ENCODE measurements at places on chromosomes 6 and 20. TPM values are rescaled to one million over a fixed set of nuclear protein-coding genes. Genes with fewer than 3 reads are reported as not detected.

TBXT gene
- not detected for total RNA-seq

MEP1A gene
- not detected for total RNA-seq

HAO1 gene
- total RNA-seq, result not detected

NDRG3 gene
- total RNA-seq, result 55.6 TPM

VNN1 gene
- total RNA-seq, result 0.65 TPM

TGM2 gene
- 333 TPM for total RNA-seq

PSORS1C2 gene
- not detected for total RNA-seq

- peak; percentile 71 for DNase-seq
These were observed 123.7 kb upstream of the NHSL1 start for GRCh38 chr6:138622967-138623366.

DNA sequence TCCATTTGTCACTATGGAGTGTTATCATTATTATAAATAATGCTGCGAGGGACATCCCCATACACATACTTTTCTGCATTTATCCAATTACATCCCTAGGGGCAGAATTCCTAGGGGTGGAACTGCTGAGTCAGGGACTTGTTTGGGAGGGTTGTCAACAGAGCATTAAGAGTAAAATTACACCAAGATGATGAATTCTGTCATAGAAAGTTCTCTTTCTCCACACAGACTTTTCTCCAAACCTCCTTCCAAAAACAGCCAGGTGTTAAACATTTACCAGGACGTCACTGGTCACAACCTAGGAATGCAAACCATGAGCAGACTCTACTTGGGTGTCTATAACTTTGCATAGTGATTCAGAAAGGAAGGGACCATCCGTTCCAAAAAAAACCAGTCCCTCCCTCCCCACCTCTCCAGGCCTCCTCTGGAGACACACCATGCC, 95.5 kb downstream of the PRND start:
- DNase-seq, result no peak

DNA sequence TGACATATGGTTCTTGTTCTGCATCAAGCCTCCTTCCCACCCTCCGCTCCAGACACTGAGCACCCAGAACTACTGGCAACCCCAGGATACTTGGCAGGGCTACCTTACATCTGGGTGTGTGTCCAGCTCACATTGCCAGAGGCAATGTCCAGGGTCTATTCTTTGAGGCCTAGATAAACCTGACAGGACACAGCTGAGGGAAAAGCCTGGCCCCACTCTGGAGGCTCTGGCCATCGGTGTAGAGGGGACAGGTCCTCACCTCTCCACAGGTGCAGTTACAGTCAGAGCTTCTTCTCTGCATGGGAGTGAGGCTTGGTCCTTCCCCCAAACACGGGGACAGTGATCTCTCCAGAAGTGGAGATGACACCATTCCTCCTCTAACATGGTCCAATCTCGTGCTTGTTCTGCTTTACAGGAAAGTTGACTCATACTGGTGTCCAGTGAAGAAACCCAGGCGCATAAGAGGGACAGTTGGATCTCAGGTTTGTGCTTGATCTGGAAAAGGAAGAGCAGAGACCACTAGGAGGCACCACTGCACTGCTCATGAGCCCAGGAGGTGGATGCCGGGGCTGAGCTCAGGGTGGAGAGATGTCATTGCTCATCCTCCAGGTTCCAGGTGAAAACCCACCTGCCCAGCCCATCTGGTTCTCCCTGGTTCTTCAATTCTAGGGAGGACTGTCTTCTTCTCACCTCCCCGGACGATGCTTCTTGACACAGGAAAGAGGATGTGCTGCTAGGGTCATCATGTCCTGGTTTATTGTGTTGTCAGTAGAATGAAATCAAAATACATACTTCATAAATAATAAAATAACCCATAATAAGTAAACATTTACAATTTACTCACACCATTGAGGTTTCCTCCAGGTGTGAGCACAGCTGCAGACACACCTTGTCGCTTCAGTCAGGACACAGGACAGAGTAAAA, 14.7 kb downstream of the HLA-F start:
- peak; percentile 61 for DNase-seq

DNA sequence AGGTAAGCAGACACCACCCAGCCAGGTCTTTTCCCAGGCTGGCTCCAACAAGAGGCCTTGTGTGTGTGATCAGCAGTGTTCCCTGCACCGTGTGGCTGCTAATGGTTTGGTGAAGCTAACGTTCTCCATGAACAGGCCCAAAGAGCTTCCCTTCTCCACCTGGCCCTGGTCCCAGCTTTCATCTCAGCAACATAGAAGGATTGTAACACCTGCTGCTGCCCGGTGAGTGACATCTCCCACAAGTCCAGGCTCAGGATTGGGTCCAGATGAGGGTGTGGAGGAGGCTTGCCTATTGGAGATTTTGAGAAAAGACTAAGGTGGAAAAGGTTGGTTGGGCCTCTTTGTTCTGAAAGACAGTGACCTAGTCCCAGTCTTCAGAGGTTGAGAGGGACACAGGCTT, 89.6 kb downstream of the TMEM242 start:
- no peak for DNase-seq

GRCh38 chr6:21478411-21478810, 115.1 kb upstream of the SOX4 start:
- DNase-seq, result no peak

DNA sequence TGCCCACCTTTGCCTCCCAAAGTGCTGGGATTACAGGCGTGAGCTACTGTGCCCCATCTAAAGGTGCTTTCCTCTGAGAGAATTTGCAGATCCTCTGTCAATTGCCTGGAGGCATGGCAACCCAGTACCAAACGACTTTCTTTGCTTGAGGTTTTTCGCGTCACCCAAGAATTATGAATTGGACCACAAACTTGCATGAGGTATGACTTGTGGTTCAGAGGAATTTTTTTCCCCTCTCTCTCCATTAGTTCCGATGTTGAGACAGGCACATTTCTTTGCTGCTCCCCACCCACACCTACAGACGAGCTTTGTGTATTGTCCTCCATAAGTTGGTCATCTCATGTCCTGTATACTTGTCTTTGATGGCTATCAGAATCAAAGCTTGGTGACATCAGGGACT, 11.8 kb upstream of the SCAF8 start:
- peak; percentile 75 for DNase-seq

DNA sequence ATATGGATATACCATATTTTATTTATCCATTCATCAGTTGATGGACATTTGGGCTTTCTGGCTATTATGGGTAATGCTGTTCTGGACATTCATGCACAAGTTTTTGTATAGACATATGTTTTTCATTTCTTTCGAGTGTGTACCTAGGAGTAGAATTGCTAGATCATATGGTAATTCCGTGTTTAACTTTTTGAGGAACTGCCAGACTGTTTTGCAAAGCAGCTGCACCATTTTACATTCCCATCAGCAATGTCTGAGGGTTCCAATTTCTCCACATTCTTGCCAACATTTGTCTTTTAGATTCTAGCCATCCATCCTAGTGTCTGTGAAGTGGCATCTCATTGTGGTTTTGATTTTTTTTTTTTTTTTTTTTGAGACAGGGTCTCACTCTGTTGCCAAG, 20.8 kb downstream of the SRC start:
- DNase-seq, result no peak

- DNase-seq, result no peak
These were observed 39.6 kb downstream of the SLX4IP start for GRCh38 chr20:10474606-10475184.

DNA sequence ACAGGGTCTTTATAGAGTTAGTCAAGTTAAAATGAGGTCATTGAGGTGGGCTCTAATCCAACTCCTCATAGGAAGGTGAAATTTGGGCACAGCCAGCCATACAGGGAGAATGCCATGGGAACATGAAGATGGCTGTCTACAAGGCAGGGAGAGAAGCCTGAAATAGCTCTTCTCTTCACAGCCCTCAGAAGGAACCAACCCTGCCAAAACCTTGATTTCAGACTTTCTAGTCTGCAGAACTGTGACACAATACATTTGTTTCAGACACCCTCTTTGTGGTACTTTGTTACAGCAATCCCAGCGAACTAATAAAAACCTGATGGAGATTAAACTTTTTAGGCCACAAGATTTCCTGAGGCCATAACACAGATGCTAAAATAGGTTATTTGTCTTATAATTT, 43.1 kb upstream of the HECA start:
- DNase-seq, result no peak

DNA sequence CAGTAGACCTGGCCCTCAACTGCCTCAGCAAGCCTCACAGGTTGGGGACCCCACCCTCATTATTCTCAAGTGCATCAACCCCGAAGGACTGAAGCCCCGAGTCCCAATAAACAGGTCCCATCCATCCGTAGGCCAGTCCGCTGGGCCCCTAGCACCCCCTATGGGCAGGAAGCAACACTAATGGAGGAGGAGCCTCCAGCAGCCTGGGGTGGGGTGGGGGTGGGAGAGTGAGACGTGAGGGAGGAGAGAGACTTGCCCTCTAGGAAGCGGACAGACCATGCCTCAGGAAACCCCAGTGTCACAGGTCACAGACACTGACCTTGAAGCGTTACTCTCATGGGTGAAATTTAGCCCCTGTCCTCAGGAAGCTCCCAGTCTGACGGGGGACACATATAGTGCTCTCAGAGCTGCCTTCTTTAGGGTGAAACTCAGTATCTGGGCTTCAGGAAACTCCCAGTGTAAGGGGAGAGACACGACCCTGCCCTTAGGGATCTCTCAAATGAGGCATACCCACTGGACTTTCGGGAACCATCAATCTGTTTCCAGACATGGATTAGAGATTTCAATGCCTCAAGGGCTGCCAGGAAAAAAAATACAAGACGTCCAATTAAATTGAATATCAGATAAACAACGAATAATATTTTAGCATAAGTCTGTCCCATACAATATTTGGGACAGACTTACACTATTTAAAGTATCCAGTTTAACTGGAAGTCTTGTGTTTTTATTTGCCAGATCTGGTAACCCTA, 125.8 kb downstream of the MRPL14 start:
- DNase-seq, result no peak

DNA sequence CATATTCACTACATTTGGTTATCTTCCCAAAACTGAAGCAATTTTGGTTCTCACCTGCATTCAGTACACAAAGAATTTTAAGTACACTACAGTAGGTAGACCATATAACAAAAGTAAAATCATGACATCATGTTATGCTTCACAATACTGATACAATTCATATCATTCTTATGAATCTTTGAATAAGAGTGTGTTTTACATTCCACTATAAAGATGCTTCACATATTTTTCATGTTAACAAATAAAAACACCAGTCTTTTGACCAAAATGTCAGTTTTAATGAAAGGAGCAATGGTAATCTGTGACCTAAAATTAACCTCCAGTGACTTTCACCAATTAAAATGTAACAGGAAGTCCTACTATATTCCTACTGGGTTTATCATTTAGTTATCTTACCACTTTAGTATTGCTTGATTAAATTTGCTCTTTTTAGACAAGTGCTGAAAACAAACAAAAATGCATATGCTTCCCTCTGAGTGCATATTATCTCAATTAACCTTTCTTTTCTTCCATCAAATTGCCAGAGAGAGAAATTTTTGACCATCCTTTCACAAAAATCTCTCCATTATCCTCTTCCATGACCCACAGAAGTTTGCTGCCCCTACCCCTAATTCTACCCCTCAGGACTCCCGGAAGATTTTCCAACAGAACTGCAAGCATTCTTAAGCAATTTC, 49.3 kb downstream of the PHIP start:
- no peak for DNase-seq

- DNase-seq, result no peak
These were observed 21.6 kb upstream of the KIF6 start for GRCh38 chr6:39746795-39747194.

- DNase-seq, result no peak
These were observed 12.3 kb downstream of the MAP3K7 start for GRCh38 chr6:90574610-90575009.

DNA sequence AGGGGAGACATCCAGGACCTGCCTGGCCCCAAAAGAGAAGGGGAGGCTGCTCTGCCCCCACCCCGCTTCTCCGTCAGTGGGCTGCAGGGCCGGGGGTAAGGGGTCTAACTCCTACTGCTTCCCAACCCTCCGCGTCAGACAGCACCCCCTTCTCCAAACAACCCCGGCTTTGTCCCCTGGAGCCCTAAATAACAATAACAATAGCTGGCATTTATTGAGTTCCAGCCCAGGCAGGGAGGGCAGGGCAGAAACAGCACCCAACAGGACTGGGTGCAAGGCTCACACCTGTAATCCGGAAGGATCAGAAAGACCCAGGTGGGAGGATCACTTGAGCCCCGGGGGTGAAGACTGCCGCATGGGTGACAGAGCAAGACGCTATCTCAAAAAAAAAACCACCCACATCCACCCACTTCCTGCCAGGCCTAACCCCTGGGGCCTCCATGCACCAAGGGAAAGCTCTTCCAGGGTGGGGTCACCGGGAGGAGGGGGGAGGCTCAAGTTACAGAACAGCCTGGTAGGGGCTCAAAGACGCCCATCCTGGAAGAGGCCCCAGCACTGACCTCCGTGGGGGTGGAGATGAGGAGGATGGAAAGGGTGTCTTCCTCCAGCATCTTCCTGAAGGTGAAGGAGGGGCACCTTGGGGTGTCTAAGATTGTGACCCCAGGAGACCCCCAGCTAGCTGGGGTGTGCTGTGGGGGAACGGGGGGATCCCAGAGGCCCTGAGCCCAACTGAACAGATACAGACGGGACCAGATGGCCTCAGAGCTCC, 1.3 kb upstream of the FNDC11 start:
- DNase-seq, result peak; percentile 86

- no peak for DNase-seq
These were observed 54.7 kb downstream of the TRAF3IP2 start for GRCh38 chr6:111550953-111551352.

GRCh38 chr20:49245921-49246740, 26.9 kb downstream of the DDX27 start:
- peak; percentile 52 for DNase-seq

DNA sequence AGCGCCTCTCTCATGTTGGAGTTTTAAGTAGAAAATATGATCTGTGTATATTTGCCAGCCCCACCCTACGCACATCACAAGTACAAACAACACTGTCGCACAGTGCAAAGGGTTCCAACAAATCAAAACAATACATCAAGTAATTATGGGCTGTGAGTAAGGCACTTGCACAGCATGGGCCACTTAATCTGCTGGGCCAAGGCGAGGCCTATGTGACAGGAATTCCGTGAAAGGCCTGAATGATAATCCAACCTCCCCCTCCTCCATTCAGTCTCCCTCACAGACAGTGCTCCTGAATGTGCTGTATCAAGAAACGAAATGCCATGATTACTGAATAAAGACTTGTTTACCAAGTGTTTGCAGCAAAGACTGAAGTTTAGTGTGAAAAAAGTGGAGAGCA, 130.1 kb upstream of the SLC2A12 start:
- no peak for DNase-seq

GRCh38 chr6:98484696-98485095, 349.7 kb upstream of the POU3F2 start:
- DNase-seq, result no peak

DNA sequence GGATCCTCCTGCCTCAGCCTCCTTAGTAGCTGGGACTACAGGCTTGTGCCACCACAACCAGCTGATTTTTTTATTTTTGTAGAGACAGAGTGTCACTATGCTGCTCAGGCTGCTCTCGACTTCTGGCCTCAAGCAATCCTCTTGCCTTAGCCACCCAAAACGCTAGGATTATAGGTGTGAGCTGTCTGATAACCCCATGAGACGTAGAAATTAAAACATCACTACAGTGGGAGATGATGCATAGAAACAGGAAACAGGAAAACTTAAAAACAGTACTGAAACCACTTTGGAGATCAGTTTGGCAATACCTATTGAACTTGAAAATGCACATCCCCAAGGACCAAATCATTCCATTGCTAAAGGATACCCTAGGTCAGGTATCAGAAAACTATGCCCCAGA, 10.8 kb downstream of the SENP6 start:
- DNase-seq, result no peak
